RWPE2 (cell line): ENCODE measurements at places on chromosomes 7 and 10.

GRCh38 chr7:116236020-116236630 lies 25.8 kb downstream of the TES start:
- DNase-seq = no peak

GRCh38 chr7:41738806-41739205 lies 35.9 kb upstream of the INHBA start:
- no peak for DNase-seq

DNA sequence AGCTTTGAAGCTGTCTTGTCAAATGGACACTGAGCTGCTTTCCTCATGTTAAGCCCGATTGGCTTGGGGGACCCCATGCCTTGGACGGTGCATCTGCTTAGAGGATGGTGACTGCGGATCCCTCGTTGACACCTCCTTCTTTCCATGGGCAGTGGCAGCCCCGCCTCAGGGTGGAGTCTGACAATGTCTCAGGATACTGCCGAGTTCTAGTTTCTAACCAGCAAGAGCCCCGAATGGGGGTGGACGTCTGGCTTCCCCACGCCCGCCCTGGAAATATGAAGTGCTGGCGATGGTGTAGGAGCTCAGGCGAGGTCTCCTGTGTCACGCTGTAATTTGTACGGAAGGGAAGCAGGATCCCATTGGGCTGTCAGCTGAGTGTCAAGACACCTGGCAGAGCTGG lies 106.2 kb upstream of the CTBP2 start:
- no peak for DNase-seq

DNA sequence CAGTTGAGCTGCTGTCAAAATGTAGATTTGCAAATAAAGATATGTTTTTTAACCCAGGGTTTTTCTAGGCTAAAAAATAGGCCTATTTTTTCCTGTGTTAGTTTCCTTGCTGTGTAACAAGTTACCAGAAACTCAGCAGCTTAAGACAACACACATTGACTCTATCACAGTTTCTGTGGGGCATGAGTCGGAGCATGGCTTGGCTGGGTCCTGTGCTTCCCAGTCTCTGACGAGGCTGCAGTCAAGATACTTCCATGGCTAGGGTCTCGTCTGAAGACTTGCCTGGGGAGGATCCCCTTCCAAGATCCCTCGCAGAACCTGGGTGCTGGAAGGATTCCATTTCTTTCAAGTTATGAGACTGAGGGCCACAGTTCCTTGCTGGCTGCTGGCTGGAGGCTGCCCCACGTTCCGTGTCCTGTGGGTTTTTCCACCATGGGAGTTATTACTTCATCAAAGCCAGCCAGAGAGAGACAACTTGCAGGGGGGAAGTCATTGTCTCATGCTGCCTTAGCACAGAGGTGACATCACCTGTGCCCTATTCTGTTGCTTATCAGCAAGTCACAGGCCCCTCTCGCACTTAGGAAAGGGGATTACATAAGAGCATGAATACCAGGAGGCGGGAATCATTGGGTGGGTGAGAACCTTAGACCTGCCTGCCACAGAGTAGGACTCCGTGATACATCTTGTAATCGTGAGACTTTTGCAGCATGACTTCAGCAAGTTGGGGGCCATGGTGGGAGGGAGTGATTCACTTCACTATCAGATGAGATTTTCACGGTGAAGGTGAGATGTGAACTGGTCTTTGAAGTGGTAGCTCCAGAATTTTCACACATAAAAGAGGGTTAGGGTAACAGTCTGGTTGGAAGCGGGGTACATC lies 77.9 kb downstream of the CCNY start:
- DNase-seq = no peak

- DNase-seq = no peak
These were observed 260.9 kb downstream of the SDK1 start for GRCh38 chr7:3561932-3562331.

- no peak for DNase-seq
These were observed 57.1 kb upstream of the FAM20C start for GRCh38 chr7:135257-135653.

GRCh38 chr10:98134117-98134430 lies 383 bp upstream of the R3HCC1L start:
- no peak for DNase-seq

DNA sequence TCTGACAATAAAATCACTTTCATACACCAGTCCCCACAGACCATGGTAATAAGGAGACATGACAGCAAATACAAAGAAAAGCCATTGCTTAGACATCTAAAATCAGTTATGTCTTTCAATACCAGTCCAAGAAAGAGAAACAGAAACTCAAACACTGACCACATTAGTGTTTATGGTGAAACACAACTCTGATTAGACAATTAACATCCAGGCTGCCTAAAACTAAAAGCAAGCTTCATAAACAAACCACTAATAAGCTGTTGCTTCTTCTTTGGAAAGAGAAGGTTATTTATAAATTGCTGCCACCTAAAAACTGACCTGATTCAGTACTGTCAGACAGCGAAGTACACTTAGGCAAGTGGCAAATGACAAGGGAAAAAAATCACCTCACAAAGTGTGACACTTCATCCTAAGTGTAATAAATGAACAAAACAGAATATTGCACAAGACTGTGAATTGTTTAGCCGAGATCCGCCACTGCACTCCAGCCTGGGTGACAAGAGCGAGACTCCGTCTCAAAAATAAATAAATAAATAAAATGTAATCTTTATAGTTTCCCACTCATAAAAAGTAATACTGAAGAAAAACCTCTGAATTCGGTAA lies 277.4 kb downstream of the PARD3 start:
- no peak for DNase-seq

DNA sequence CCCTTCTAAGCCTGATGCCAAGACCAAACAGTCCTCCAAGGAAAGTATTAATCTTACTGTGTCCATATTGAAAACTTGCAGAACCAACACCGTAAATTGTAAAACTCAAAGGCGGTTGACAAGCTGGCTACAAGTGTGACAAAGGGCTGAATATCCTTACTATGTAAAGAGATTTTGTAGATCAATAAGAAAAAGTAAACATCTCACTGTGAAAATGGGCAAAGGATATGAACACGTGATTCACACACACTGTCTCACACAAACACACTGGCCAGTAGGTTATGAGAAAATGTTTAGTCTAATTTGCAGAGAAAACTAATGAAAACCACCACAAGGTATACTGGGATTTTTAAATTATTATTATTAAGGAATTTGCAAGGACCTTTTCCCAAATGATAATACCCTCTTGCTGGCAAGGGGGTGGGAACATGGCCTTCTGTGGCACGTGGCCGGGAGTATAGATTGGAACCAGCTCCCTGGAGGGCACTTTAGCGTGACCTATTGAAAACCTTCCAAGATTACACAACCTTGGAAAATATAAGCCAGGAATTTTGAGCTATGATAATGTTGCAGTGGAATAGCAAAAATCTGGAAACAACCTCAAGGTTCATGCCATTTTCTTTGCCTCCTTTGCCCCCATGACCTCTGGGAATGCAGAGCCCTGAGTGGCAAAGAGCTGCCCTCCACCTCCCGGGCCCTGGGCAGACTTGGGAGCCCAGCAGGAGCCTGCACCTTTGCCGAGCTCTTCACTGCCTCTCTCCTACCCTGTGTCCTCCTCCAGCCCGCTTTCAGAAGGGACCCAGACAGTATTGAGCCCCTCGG lies 26.2 kb upstream of the SLC29A3 start:
- DNase-seq = no peak

GRCh38 chr10:97463363-97464132 lies 17.6 kb downstream of the ZDHHC16 start:
- no peak for DNase-seq

DNA sequence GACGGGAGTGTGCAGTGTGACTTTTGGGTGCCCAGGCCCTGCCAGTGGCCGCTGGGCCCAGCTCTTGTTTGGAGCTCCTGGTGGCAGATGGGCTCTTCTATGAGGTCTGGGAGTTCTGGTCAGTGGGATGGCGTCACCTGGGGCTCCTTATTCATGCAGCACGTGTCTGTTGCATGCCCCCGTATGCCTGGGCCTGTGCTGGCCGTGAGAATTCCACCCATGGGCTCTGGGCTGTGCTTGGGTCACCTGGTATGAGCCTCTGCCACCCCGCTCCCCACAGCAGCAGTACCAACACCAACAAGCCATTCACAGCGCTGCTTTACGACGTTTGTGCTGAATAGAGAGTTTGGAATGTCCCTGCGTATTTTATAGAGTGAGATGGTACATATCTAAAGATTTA lies 27.1 kb downstream of the INPP5A start:
- no peak for DNase-seq

DNA sequence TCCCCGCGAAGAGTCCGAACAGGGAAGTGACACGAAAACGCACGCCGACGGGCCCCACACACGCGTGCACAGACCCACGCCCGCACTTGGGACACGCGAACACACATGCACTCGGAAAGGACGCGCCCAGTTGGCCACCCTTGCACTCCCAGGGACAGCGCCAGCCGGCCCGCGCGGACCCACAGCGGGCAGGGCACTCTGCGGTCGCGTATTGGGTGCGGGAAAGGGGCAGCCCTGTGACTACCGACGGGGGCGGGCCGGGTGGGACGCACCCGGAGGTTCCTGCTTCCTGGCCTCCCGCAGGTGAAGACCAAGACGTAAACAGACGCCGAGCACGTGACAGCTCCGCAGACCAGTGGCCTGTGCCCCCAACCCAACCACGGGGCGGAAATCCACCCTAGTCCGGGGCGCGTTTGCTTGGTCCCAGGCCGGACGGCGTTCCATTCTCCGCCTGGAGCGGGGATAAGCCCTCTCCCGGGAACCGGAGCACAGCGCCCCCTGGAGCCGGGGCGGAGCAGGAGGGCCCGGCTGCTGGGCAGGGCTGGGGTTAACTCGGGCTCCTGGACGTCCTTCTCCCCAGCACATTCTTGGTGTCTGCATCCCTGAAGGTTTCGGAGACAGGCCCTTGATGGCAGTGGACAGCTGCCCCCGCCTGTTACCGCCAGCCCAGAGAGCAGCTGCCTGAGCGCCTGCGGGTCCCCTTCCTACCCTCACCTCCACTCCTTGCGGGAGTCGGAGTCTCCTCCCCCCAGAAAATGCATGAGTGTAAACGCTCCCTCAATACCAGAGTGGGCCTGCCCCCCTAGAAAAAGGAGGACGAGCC lies 2.0 kb upstream of the LZTS2 start:
- no peak for DNase-seq

DNA sequence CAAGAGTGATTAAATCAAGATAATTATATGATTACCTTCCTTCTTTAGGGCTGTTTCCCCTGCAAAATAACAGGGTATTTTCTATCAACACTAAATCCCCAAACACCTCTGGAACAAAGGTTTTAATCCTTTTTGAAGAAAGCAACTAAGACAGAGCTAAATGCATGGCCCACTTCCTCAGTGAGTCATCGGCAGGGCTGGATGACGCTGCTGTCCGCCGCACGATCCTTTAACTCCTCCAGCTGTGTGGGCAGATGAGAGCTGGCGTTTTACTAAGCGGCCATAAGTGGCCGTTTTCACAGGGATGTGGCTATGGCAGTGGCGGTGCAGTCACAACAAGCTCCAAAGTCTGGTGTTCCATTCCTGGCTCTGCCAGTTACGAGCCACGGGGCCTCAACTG lies 76.0 kb upstream of the C1QL3 start:
- no peak for DNase-seq

GRCh38 chr7:158443688-158444483 lies 143.7 kb downstream of the PTPRN2 start:
- no peak for DNase-seq

DNA sequence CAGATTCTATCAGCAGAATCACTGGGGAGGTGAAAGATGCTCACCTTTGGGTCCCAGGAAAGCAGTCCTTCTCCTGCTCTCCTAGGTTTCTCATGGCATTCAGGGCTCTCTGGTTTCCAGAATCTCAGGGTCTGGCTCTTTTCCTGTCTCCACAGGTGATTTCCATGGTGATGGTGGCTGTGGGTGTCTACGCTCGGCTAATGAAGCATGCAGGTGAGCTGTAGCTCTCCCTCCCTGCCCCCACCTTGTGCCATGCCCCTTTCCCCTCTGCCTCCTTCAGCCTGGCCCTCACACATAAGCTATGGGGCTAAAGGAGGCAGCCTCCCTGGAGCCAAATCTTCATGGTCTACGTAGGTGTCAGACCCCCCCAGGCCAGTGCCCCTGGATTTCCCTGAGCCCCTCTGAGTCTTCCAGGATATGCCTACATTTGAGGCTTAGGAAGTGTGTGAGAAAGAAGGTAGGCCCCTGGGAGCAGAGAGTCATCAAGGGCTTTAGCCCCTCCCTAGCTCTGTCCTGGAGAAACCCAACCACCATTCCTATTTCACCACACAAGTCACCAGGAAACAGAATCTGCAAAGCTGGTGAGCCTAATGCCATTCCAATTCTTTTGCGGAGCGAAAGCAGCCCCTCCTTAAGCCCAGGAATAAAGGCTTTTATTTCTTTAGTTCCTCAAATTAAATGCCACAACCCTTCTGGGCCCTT lies 17.2 kb downstream of the TSPAN33 start:
- DNase-seq = no peak

GRCh38 chr7:115758025-115758424 lies 272.5 kb downstream of the TFEC start:
- no peak for DNase-seq

DNA sequence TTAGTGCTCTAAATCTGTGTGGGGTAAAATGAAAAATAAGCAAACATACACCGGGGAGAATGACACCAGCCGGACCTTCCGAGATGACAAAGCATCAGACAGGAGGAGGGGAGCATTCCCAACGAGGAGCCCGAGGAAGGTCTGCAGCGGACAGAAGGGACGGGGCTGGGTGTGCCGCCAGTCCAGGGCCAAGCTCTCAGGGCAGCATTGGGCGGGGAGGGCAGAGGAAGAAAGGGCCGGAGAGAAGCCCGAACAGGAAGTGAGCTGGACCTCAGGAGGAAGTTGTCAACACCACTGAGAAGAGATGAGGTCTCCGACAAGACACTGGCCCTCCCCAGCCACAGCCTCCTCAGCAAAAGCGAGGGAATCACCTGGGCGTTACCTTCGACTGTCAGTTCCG lies 182.6 kb upstream of the RNF32 start:
- DNase-seq = no peak

DNA sequence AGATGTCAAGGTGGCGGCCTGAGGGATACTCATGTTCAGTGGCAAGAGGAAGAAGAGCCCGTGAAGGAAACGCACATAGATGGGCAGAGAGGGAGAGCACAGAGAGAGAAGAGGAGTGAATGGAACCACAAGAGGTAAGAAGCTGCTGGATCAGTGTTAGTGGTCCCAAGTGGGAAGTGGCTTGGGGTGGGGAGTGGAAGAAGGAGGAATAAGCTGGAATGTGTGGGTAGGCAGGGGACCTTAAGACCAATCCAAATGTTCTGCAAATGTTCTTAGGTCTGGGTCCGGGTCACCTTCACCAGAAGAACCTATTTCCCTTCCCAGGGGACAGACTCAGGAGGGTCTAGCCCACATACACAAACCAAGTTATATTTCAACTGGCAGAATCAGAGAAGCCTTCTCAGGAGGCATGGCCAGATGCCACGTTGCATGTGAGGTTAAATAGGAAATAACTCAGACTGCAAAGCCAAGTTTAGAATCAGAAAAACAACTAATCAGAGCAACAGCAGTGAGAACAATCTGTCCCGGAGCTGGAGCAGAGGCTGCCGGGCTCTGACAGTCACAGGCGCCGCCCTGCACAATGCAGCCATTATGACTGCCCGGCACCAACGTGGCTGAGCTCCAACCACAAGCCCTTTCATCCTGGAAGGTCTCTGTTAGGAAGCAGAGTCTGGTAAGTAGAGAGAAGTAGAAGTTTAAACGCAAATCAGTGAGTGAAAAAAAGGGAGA lies 78.6 kb upstream of the ARMC3 start:
- no peak for DNase-seq
